ENCODE measurements at places on chromosomes 6 and 20.

DNA sequence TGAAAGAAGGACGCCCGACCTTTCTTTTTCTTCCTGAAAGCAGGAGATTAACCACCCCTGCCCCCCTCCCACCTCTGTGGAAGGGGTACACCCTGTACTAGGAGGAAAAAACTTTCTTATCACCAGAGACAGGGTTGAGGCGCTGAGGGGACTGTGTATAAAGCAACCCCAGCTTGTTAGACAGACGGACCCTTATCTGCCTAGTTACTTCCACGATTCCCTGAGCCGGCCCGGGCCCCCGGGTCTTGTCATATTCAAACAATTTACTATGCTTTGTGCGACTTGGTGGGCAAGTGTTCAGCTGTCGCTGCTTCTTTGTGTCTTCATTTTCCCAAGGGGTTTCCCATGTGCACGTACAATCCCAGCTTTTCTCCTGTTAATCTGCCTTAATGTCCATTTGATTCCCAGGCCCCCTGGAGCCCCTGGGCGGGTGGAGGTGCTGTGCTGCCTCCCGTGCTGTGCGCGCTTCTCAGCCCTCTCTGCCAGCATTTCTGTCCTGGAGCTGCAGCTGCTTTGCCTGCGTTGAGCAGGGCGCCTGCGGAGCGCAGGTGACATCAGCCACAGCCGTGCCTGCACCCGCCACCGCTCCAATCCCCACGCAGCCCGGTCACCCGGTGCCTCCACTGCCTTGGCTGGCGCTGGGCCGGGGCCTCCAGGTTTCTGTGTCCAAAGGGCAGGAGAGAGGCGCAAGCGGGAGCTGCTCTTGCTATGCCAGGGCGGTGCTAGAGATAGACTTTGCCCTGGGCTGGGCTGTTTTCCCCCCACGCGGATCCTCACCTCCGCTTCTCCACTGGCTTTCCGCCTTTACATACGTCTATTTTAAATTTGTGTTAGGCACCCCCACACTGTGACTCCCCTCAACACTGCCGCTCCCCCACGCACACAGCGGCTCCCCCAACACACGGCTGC lies 96.2 kb downstream of the TTLL2 start:
- DNase-seq: no peak

- DNase-seq: no peak
Measured at GRCh38 chr6:82484737-82485626, 121.4 kb downstream of the TPBG start.

DNA sequence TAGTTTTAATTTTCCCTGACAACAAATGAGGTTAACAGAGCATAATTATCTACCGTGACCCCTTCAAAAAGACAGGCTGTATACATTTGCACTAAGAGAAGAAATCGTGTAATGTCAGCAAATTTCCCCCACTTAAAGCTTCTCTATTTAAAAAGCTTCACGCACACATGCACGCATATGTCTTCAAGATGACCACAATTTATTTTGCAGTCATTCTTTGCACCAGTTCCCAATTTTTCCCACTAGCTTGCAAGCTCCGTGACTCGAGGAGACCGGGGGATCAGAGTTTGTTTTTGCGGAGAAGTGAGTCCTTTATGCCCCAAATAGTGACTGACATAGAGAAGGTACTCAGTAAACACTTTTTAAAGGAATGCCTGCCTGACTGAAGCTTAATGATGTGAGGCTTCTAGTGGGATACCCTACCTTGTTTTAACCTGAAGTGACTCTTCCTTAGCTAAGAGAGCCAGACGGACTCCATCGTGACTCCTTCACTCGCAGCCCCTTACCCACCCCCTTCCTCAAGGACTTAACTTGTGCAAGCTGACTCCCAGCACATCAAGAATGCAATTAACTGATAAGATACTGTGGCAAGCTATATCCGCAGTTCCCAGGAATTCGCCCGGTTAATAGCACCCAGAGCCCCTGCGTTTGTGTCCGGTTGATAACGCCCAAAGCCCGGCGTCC lies 9.3 kb upstream of the NQO2 start:
- DNase-seq: no peak

- DNase-seq: no peak
Measured at GRCh38 chr6:32129297-32130088, 595 bp downstream of the FKBPL start.

DNA sequence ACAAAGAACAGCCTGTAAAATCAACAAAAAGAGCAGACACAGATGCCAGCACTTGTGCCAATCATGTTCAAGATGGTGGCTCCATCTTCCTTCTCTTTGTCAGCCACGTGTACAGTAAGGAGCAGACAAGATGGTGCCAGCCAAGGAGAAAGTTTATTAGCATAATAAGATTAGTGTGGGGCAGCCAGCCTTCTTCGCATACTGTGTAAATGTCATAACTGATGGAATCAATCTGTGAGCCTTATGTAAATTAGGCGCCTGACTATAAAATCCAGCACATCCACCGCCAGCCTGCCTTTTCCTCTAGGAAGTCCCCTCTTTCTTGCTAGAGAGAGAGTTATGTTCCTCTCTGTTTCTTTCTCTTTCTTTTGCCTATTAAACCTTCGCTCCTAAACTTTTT lies 99.7 kb upstream of the RALGAPA2 start:
- DNase-seq: no peak

GRCh38 chr20:35551503-35551902 lies 9.6 kb downstream of the ERGIC3 start:
- no peak for DNase-seq

GRCh38 chr6:19803331-19804204 lies 33.6 kb upstream of the ID4 start:
- no peak for DNase-seq

DNA sequence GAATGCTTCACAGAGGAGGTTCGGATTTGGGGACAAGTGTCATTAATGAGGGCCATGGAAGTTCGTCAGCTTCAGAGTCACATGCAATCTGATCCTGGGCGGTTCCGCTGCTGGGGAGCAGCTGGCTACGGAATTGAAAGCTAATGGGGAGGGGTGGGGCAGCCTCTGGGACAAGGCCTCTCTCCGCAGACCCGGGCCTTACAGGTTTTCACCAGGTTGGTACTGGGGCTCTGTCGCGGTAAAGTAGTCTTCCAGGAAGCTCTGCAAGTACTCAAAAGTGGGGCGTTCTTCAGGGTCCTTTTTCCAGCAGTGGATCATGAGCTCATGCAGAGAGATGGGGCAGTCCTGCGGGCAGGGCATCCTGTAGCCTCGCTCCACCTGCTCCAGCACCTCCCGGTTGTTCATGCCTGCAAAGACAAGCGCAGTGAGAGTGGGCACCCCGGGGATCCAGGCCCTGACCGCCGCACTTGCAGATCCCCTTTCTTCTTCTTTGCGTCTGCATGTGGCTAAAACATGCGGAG lies 55.9 kb upstream of the TRAF3IP2 start:
- DNase-seq: no peak

DNA sequence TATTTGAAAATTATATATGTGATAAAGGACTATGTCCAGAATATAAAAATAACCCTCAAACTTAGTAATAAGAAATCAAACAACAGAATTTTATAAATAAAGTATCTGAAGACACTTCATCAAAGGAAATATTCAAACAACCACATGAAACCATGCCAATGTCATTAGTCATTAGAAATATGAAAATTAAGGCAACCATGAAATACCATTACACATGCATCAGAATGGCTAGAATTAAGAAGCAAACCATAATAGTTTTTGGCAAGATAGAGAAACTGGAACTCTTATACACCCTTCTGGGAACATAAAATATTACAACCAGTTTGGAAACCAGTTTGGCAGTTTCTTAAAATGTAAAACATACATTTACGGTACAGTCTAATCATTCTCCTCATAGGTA lies 137.2 kb upstream of the ADGRB3 start:
- no peak for DNase-seq

DNA sequence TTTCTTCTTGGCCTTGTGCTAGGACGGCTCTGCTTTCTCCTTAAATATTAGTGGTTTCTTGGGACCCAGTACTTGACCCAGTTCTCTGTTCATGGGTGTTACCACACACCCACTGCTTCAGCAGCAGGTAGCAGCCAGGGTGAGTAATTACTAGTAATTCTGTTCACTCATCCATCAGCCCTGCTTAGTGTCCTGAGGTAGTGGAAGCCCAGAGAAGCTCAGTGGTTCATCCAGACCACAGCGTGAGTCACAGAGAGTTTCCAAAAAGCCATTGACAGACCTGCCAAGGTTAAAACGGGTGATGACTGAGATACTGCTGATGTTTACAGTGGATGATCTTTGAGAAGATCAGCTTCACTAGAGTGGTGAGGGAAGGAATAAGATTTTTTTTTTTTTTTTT lies 51.7 kb upstream of the HINT3 start:
- no peak for DNase-seq

- no peak for DNase-seq
Measured at GRCh38 chr20:63344616-63345327, 16.4 kb downstream of the CHRNA4 start.

GRCh38 chr6:127471379-127472255 lies 12.4 kb upstream of the KIAA0408 start:
- DNase-seq: no peak

GRCh38 chr6:108846101-108846500 lies 2.1 kb upstream of the ARMC2 start:
- DNase-seq: no peak

GRCh38 chr6:148324297-148324985 lies 18.2 kb upstream of the SASH1 start:
- no peak for DNase-seq

DNA sequence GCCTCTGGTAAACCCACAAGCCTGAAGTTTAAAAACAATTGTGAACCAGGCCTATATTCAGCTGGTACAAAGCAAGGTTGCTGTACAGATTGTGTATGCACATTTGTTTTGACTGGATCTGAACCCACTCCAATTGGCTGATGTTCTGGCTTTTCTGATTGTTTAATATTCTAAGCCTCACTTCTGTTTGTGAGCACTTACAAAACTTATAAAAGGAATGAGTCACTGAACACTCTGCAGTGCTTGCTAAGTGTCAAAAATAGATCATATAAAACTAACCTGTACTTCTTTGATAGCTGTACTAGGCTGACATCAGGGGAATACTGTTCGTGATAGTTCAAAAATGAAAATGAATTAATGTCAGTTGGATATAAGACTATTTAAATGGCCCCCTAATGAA lies 12.1 kb downstream of the COL21A1 start:
- DNase-seq: no peak

DNA sequence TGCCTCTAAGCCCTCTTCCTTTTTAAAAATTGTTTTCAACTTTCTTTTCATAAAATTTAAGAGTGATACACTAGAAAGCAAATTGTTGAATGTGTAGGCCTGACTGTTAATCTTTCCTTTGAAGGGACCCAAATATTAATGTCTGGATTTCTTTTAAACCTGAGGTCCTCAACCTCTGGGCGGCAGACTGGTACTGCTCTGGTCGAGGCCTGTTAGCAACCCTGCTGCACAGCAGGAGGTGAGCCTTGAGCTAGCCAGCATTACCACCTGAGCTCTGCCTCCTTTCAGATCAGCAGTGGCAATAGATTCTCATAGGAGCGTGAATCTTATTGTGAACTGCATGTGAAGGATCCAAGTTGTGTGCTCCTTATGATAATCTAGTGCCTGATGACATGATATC lies 191.2 kb downstream of the MANEA start:
- no peak for DNase-seq

DNA sequence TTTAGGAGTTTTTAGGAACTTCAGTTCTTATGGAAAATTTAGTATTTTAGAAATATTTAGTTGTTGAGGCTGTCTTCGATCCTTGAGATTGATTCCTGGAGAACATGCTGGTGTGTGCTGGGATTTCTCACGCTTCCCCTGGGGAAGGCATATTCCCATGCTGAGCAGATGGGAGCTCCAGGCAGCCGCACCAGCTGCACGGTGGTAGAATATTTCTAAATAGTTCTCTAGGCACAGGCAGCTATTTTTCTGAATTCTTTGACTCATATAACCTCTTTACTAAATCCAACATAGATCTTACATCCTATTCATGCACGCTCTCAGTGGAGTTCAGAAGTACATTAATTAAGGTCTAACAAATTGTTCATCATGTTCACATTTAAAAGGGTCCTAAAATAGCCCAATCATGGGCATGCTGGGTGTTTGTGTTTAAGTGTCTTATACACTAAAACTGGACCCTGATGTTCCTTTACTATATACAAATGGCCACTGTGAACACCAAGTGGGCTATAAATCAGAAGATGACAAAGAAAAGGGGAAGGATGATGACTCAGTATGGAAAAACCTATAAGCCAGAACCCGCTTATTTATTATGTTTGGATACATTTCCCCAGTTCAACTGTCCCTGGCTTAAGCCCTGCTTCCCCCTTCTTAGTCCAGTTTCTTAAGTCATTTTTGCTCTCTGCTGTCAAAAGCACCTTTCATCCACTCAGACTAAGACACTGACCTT lies 138.5 kb downstream of the UST start:
- DNase-seq: no peak

- no peak for DNase-seq
Measured at GRCh38 chr6:135703621-135704020, 147.9 kb upstream of the PDE7B start.

GRCh38 chr6:107458672-107459282 lies 587 bp downstream of the PDSS2 start:
- DNase-seq: no peak

DNA sequence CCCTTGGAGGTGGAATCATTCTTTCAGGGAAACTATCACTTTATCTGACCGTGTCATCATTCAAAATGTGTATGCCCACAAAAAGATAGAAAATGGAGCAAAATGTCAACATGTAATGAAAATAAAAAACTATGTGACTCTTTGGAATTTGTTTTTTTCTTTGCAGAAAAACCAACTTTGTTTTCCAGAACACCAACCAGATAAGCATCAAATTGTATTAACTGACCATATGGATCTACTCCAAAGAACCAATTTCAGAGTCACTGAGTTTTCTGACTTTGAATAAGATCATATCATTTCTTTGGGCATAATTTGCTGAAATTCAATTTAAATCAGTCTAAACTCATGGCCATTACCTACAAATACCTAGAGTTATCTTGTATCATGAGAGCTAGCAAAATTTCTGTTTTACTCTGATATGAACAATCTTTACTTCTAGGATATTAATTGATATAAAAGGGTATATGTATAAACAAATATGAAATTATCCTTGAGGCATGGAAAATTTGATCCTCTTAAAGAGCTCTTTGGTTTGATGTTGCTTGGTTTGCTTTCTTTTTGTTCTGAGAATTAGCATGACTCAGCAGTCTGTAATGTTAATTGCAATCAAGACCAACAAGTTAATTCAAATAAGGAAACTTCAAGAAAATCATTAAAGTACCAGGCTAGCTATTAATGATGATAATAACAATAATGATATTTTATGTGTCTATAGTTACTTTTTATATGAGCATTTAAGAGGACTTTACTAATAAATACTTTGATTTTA lies 444.4 kb upstream of the MARCKS start:
- no peak for DNase-seq

DNA sequence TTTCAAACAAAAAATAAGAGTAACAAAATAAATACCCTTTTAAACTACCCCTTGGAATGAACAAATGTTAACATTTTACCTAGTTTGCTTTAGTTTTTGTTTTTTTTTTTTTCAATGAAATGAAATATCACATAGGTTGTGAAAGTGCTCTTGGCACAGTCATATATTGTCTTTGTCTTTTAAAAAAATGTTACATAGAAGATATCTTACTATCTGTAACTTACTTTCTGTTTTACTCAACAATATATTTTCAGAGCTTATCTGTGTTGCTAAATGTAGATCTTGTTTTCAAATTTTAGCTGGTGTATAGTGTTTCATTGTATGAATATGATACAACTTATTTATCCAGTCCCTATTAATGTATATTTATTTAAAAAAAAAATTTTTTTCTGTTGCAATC lies 8.6 kb downstream of the CEP57L1 start:
- DNase-seq: no peak
